Astrocyte (in vitro differentiated cells and primary cell): ENCODE measurements at places on chromosomes 6 and 20.

DNA sequence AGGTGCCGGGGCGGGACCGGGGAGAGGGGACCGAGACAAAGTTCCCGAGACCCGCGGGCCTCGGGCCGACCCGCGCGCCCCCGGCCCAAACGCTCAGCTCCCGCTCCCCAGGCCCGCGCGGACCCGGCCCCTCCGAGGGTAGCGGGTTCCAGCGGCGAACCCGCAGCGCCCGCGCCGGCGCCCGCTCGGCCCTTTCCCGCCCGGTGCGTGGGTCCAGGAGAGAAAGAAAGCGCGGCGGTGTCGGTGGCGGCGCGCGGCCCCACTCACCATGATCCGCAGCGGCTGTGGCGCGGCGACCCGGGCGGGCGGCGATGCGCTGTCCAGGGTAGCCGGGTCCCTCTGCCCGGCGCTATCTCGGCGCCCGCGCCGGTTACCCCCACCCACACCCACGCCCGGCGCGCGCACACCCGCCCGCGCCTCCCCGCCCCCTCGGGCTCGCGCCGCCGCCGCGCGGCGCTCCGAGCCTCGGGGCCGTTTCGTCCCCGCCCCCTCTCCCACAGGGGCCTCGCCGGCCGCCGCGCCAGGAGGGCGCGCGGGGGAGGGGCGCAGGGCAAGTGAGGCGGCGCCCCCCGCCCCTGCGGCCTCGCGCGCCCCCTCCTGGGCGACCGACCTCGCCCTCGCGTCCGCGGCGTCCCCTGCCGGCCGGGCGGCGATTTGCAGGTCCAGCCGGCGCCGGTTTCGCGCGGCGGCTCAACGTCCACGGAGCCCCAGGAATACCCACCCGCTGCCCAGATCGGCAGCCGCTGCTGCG, at the start of gene ELOVL2:
TSS of gene ELOVL2 (minus strand) at position 345 of the 751 bp plus-strand sequence. CDS start at position 270, 75 bp downstream.
- H3K27ac ChIP-seq, result no peak within 1 kb of the TSS
- H3K27me3 ChIP-seq, result peaks cover 12% of the 10 kb centered on the region
- H3K4me3 ChIP-seq, result peak within 1 kb of the TSS; percentile 55
- H3K36me3 ChIP-seq, result no peaks in the 10 kb centered on the region

DNA sequence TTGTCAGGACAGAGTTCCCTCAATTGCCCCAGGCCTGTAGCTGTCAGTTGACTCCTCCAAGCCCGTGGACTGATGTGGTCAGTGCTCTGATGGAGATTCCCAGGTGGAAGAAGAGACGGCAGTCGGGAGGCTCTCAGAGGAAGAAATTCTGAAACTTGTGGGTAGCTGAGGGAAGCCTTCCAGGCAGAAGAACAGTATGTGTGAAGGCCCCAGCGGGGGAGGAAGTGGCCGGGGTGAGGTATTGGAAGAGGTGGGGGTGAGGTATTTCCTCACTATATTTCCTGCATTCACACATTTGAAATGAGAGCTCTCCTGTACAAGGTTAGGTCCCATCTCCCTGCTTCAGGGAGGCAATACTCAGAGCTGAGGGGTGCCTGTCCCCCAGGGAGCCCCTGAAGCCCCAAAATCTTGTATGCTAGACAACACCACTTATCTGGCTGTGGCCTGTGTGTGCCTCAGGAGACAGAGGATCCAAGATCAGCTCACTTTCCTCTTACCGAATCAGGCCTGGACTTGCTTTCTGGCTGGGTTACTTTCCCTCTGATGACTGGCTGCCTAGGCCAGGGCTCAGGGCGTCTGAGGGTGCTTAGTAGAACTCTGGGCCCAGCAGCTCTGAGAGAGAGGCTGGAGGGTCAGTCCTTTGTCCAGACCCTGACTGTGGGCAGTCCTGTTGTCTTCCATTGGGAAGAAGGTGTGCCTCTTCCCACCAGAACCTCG, 49.3 kb upstream of the MYL9 start:
- peak overlapping the region; percentile 31 for H3K27ac ChIP-seq
- no peak overlapping the region for H3K4me3 ChIP-seq
- DNase-seq, result no peak
- peaks cover 51% of the 10 kb centered on the region for H3K4me1 ChIP-seq

DNA sequence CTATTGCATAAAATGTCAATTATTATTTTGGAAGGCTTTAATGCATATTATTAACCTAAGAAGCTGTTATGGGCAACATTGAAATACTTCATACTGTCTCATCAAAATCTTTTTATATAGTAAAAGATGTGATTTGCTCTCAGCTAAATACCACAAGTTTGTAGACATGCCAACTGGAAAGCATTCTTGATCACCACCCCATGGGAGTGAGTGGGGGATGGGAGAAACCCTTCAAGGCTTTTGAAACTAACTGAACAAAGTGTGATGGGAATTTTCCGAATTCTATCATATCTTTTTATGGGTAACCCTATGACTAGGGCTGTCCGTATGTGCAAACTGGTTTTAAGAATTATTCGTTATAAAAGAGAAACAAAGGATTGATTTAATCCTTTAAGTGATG, 377.3 kb upstream of the JAG1 start:
- H3K36me3 ChIP-seq, result no peaks in the 10 kb centered on the region
- no peaks in the 10 kb centered on the region for H3K27me3 ChIP-seq
- H3K4me3 ChIP-seq, result no peak overlapping the region
- H3K27ac ChIP-seq, result no peak overlapping the region
- no peaks in the 10 kb centered on the region for H3K4me1 ChIP-seq

DNA sequence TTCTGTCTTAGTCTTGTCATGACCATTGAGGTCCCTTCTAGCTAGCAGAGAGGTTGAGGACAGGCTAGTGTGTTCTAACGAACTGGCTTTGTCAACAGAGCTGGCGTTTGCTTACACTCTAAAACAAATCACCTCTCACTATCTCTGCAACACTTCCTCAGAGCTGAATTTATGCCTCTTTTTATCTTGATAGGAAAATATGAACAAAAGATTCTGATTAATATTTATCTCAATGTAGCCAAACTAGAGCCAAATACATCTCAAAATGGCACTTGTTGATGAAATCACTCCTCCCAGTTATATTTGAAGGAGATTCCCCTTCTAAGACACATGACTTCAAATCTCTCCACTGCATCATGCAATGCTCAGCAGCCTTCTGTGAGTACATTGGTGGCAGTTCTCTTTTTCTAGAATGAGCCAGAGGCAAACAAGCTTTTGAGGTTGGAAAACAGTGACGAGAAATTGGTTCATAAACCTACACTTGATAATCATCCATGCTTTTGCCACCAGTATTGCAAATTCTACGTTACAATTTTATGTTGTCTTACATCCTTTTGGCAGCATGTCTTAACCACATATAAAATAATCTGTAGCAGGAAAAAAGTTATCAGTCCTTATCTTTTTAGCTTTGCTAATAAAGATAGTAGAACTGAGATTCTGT, 615.7 kb upstream of the CITED2 start:
- H3K27me3 ChIP-seq, result no peaks in the 10 kb centered on the region
- no peaks in the 10 kb centered on the region for H3K36me3 ChIP-seq
- no peak for DNase-seq
- no peak overlapping the region for H3K27ac ChIP-seq
- H3K4me1 ChIP-seq, result no peaks in the 10 kb centered on the region

DNA sequence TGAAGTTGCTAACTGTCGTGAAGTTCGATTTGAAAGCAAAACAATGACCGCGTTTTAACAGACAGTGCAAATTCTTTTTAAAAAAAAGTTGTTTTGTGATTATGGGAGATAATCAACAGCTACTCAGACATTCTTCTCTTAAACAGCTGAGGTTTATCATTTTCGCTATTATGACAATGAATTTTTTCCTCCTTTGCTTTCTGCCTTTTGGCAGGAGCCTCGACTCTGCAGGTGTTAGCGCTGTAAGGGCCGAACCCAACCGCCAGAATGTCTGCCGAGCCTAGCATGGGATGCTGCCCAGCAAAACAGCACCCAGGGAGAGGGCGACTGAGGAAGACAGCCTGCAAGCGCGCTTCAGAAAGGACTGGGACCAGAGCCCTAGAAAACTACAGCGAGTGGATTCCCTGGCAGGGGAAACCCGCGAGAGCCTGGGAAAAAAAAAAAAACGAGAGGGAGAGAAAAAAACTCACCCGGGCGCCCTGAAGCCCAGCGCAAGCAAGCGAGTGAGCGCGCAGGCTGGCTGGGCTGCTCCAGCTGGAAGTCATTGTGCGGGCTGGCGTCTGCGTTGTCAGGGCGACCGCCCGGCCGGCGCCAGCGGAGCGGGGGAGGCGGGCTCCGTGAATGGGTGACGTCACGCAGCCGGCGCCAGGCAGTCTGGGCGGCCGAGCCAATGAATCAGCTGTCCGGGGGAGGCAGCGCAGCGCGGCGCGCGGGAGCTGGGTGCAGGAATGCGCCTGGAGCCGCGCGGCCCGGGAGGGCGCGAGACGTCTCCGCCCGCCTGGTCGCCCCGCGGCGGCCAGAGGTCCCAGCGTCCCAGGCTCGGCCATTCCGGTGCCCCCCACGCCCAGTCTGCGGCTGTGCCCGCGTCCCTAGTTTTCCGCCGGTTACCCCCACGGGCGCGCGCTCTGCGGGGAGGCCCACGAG, 32.7 kb upstream of the ID4 start:
- DNase-seq, result peak; percentile 93
- peak overlapping the region; percentile 99 for H3K27ac ChIP-seq
- no peaks in the 10 kb centered on the region for H3K27me3 ChIP-seq
- H3K4me1 ChIP-seq, result peaks cover 18% of the 10 kb centered on the region
- H3K36me3 ChIP-seq, result no peaks in the 10 kb centered on the region
- peak overlapping the region; percentile 70 for H3K4me3 ChIP-seq

GRCh38 chr6:141077355-141078333, 1055.1 kb upstream of the GJE1 start:
- no peaks in the 10 kb centered on the region for H3K27me3 ChIP-seq
- H3K4me3 ChIP-seq, result no peak overlapping the region
- no peaks in the 10 kb centered on the region for H3K36me3 ChIP-seq
- DNase-seq, result no peak
- H3K4me1 ChIP-seq, result no peaks in the 10 kb centered on the region

DNA sequence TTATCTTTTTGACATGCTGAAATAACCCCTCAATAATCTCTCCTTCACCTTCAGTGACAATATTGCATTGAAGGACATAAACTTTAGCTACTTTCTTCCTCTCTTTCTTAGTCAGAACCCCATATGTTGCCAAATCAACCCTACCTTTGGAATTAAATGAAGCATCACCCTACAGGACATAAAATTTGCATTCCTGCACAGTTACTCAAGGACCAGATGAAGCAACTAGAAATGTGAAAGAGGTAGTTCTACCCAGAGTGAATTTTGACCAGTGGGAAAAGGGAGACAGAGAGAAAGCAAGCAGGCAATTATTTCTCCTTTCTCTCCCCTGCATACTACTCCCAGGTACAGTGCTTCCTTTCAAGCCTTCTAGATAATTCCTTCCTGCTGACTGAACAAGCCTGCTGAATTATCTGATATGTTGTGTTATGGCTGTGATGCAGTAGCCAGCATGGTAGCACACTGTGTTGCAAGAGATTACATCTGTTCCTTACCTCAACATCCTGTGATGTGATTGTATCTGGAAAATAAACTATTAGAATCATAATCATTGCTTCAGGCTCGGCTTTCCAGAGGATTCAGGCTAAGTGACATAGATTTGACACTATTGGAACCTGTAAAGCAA, 16.6 kb downstream of the TENT5A start:
- H3K36me3 ChIP-seq, result no peaks in the 10 kb centered on the region
- no peaks in the 10 kb centered on the region for H3K27me3 ChIP-seq
- H3K4me1 ChIP-seq, result no peaks in the 10 kb centered on the region
- DNase-seq, result no peak
- no peak overlapping the region for H3K27ac ChIP-seq

DNA sequence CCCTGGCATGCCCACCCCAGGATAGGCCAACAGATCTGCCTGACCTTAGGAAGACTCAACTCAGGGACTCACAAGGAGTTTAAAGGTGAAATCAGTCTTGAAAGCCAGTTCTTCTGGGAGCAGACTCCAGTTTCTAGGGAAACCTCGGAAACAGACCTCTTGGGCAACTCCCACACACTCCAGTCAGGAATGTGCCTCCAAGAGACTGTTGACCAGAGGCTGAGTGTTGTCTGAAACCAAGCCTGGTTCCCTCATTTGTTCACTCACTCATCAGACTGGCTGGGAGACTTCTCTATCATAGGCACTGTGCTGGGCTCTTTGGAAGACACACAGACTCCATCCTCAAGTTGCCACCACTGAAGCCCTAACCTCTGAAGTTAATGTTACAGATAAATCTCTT, 1.8 kb downstream of the TREM1 start:
- H3K4me3 ChIP-seq, result no peak overlapping the region
- peak; percentile 12 for DNase-seq
- H3K4me1 ChIP-seq, result no peaks in the 10 kb centered on the region
- H3K27me3 ChIP-seq, result peaks cover 4% of the 10 kb centered on the region

DNA sequence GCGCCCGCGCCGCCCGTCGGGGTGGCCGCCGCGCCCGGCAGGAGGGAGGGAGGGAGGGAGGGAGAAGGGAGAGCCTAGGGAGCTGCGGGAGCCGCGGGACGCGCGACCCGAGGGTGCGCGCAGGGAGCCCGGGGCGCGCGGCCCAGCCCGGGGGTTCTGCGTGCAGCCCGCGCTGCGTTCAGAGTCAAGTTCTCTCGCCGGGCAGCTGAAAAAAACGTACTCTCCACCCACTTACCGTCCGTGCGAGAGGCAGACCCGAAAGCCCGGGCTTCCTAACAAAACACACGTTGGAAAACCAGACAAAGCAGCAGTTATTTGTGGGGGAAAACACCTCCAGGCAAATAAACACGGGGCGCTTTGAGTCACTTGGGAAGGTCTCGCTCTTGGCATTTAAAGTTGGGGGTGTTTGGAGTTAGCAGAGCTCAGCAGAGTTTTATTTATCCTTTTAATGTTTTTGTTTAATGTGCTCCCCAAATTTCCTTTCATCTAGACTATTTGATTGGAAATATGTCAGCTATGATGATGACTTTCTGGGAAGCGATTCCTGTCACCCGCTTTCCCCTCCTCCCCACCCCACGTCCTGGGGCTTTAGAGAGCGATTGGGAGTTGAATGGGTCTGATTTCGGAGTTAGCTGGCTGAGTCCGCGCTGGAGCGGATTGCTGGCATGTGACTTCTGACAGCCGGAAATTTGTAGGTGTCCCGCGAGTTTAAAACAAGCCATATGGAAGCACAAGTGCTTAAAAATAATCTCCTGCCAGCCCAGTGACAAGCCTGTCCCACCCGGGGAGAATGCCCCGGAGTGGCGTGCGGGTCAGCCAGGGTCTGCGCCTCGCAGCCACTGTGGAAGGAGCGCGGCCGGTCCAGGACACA, 1.1 kb downstream of the ESR1 start:
- no peaks in the 10 kb centered on the region for H3K36me3 ChIP-seq
- no peak overlapping the region for H3K27ac ChIP-seq
- DNase-seq, result no peak
- H3K4me3 ChIP-seq, result peak overlapping the region; percentile 7
- H3K4me1 ChIP-seq, result peaks cover 15% of the 10 kb centered on the region
- peaks cover 54% of the 10 kb centered on the region for H3K27me3 ChIP-seq

- H3K36me3 ChIP-seq, result peaks cover 4% of the 10 kb centered on the region
- H3K27me3 ChIP-seq, result no peaks in the 10 kb centered on the region
- peak; percentile 63 for DNase-seq
- H3K27ac ChIP-seq, result no peak overlapping the region
- peaks cover 39% of the 10 kb centered on the region for H3K4me1 ChIP-seq
Observed at GRCh38 chr20:19986419-19986818, 30.7 kb upstream of the NAA20 start.

DNA sequence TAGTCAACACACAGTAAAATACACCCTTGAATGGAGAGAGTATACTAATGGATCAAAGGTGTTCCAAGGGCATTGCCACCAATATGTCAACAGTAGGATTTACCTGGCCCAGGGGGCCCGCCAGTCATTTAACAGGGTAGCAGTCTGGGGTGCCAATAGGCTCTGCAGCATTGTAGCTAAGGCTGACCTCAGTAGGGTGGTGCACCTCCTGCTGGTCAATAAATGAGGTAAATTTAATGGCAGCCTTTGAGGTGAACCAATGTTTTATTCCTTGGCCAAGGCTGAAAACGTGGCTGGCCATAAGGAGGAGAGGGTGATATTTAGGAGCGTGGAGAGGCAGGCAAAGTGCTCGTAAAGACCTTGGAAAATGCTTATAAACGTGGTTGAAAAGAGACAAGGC, 147.2 kb downstream of the RPS12 start:
- no peak overlapping the region for H3K27ac ChIP-seq
- no peak for DNase-seq
- no peak overlapping the region for H3K4me3 ChIP-seq
- H3K27me3 ChIP-seq, result peaks cover 2% of the 10 kb centered on the region
- no peaks in the 10 kb centered on the region for H3K36me3 ChIP-seq
